Stimulated activated CD8-positive, alpha-beta memory T cell treated with anti-CD3 and anti-CD28 coated beads, Interleukin-7, amount 100 ng/mL, for 24 hours (primary cell): ENCODE measurements at places on chromosomes 6 and 20.

DNA sequence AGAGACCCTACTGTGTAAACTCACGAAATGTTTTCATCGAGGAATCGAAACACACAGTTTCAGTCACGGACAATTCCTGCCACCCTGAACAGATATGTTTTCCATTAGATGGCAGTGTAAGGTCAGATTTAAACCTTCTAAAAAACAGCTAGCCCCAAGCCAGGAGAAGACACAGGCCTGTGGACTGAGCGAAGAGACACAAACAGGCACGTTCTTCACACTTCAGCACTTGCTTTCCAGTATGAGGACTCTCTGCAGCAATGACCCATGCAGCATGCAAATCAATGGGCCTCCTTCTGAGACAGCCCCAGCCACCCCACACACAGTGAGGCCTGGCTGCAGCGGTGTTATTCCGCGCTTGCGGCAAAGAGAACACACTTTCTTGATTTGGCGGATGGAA lies 31.9 kb downstream of the HUS1B start:
- DNase-seq: no peak

DNA sequence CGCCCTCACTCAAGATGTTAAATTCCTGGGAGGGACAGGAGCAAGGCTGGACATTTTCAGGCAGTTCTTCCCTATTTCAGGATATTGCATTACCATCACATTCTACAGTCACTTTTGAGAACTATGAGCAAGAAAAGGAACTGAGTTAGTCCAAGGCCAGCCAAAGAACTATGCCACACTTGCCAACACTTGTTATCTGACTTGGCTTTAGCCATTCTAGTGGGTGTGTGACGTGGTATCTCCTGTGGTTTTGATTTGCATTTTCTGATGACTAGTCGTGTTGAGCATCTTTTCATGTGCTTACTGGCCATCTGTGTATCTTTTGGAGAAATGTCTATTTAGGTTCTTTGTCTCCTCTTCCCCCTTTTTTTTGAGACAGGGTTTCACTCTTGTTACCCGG lies 12.0 kb downstream of the XRN2 start:
- DNase-seq: no peak

GRCh38 chr6:36430351-36430750 lies 12.3 kb downstream of the PXT1 start:
- DNase-seq: no peak

- DNase-seq: no peak
These were observed 231.5 kb upstream of the SUPT3H start for GRCh38 chr6:45609141-45609638.

- DNase-seq: no peak
These were observed 109.8 kb downstream of the HFE start for GRCh38 chr6:26196846-26197635.

DNA sequence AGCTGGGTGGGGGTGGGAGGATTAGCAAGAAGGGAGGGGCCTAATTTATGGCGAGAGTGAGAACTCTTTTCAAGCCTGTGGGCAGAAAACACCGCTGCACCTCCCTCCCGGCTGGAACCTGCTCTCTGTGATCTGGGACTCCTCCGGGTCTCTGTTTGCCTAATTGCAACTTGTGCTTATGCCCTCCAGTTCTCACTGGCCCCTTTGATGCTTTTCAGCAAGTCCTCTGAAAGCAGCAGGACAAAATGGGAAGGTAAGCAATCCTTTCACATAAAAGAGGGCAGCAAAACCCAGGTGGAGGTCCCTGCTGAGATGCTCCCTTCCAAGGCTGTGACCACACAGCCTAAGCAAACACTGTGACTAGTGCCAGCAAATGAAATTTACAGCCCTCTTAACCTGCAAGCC lies 523.0 kb upstream of the FLRT3 start:
- no peak for DNase-seq

- DNase-seq: no peak
These were observed 192.9 kb downstream of the AIG1 start for GRCh38 chr6:143253586-143253985.

DNA sequence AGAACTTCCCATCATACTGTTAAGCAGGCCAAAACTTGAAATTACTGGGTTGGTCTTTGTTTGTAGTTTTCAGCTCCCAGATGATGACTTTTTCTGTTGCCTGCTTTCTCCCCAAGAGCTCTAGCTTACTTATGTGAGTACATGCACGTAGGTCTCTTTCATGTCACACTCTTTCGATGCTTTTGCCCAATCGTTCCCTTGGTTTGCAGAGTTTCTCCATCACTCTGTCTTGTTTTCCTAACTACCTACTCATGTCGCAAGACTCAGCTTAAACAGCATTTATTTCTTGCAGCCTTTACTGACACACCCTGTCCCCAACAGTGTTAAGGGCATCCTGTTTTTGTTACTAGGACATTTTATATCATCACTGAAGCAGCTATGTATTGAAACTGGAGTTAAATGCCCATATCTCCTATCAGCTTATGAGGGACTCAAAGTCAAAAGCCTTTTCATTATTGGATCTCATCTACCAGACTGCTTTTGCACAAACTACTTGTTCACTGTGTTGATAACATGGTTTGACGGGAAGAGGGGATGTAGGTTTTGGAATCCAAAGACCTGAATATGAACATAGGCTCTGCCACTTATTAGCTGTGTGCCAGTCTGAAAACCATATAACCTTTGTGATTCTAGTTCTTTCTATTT lies 2.9 kb downstream of the ARG1 start:
- DNase-seq: no peak

DNA sequence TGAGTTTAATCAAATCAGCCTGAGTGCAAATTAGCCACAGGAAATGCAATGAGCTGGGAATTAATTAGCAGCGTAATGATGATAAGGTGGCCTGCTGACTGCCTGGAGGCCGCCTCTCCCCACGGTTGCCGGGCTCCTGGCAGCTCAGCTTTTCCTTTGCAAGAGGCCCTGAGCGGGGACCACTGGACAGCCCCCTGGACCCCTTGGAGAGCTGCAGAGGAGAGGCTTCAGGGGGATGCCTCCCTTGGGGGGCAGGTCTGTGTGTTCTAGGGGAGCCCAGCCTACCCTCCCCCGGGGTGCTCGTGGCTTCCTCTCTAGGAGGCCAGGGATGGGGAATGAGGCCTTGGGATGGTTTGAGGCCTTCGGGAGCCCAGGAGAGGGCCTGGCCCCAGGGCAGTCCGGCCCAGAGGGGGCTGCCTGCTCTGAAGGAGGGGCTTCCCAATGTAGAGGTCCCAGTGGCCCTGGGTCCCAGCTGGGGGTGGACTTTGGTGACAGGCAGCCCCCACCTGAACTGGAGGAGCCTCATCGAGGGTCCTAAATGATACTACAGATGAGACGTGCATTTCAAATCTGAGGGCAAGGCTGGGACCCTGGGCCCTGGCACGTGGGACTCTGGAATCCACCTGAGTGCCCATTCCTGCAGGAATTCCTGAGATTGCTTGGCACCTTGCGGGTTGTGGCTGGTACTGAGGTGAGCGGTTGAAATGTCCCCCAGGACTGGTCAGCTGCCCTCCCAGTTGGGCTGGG lies 66.4 kb upstream of the BHLHE23 start:
- no peak for DNase-seq

GRCh38 chr20:434221-434620 lies 26.1 kb downstream of the RBCK1 start:
- no peak for DNase-seq

DNA sequence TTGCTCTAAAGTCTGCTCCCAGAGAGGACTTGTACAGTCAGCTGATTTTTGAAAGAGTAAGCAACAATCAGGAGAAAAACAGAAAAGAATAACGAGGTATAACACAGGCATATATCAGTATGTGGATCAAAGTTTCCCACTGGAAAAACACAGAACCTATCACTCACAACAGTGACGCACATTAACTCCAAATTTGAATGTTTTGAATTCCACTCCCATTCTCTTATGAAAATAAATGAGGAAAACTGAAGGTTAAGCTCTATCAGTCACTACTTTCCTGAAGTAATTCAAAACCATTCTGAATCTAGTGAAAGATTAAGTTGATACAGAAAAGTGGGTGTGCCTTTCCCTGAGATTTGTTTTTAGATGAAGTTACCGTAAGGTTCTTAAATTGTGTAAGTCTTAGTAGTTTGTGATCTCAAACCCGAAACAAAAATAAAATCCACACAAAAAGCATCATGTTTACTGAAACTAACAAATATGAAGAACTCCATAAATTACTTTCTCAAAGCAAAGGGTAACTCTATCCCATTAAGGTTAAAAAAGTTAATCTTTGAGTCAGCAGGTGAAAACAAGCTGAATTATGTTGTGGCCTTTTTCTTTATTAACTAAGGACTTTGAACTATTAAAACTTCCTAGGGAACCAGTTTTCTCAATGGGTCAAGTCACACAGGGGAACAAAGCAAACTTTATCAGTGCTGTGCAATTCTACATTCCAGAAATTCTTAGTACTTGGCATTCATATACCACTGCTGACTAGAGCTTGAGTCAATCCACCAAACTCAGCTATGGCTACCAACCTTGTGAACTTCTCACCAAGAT lies 115.7 kb downstream of the OGFRL1 start:
- DNase-seq: no peak

- DNase-seq: no peak
These were observed 6.0 kb downstream of the PNLDC1 start for GRCh38 chr6:159806021-159806458.

- DNase-seq: no peak
These were observed 23.9 kb downstream of the PSMG4 start for GRCh38 chr6:3282476-3283236.

DNA sequence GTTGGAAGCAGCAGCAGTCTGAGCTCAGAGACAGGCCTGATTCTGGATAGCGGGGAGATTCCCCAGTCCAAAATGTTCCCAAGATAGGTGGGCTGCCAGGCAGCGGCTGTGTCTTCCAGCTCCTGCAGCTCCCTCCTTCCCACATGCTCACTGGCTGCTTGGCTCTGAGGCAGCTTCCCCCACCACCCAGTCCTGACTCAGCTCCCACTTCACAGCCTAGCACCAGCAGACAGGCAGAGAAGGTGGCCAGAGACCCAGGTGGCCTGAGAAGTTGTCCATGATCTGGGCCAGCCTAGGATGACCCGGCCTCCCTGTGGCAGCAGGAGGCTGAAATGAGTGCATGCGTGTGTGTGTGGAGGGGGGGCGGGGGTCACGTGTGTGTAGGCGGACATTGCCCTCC lies 94.9 kb downstream of the MDGA1 start:
- no peak for DNase-seq

DNA sequence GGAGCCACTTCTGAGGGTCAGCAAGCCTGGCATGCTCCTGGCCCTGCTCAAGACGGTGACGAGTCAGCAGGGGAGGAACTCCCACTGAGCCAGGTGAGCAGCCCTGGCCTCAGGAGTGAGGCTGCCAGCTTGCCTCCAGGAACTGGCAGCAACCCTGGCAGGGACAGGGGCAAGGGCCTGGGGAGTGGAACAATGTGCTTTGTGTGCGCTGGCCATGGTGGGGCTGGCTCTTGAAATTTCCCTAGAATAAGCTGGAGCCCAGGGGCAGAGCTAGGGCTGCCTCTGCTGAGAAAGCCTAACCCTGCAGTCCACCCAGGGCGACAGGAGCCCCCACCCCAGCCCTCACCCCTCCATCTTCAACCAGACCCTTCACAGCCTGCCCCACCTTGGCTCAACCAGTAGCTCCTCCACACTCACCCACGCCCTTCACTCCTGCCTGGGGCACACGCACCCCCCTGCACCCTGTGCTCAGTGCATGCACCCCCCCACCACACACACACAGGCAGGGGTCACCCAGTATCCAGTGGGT lies 88.0 kb downstream of the MRPL14 start:
- no peak for DNase-seq

- DNase-seq: no peak
These were observed 727.6 kb downstream of the PTPRT start for GRCh38 chr20:42461965-42462593.

DNA sequence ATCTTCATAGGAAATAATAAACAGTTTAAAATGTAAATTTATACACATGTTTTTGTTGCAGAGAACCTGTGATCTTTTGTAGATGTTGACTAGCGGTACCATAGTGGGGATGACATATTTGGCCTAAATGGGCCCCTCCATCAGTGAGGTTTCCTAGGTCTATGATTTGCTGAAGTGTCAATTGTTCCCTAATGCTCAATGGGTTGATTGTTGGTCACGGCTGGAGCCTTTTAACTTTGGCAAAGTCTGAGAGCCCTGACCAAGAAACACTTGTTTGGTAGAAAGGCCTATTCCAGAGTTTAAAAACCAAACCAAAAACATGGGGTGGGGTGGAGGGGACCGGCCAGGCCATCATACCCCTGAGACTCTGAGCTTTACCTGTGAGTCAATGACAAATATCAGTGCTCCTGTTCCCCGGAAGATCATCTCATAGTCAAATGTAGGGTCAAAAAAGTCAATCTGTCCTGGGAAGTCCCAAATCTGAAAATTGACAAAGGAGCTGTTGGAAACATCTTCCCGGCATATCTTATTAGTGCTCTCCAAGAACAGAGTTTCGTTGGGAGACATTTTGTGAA lies 25.1 kb downstream of the RRAGD start:
- DNase-seq: no peak

GRCh38 chr6:379410-380181 lies 12.0 kb upstream of the IRF4 start:
- DNase-seq: no peak

DNA sequence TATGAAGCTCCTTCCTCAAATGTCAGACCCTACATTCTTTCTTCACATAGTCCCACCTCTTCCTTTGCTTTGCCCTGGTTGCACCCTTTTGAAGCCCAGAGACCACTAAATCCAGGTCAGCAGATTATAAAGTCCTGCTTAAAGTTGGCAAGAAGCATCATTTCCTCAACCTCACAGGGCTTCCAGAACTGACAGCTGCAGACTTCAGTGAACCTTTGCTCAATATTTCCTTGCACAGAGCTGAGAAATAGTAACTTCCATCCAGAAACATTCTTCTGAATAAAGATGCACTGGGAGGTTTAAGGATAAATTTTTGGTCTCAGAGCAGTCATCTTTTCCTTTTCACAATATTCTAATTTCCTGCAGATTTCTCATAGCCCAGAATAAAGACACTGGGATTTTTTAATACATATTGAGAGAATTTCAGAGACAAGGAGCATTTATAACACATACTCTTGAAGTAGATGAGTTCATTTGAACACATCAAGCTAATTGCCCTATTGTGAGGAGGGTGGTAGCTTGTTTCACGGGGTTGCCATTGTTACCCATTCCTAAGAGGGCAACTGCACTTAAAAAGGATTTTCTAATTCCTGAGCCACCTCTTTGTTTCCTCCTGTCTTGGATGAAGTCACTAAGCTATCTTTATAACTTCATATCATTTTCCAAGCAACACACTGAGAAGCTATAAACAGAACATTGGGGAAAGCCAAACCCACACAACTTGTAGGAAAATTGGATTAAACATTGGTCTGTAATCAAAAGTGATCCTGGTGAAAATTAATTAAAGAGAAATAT lies 150.2 kb upstream of the PLN start:
- DNase-seq: no peak
